ENCODE measurements at places on chromosomes 11 and 22.

GRCh38 chr11:78310500-78310909, 107.1 kb downstream of the GAB2 start:
- no peak for DNase-seq

GRCh38 chr22:48569476-48570233, 1258.0 kb downstream of the BRD1 start:
- no peak for DNase-seq

DNA sequence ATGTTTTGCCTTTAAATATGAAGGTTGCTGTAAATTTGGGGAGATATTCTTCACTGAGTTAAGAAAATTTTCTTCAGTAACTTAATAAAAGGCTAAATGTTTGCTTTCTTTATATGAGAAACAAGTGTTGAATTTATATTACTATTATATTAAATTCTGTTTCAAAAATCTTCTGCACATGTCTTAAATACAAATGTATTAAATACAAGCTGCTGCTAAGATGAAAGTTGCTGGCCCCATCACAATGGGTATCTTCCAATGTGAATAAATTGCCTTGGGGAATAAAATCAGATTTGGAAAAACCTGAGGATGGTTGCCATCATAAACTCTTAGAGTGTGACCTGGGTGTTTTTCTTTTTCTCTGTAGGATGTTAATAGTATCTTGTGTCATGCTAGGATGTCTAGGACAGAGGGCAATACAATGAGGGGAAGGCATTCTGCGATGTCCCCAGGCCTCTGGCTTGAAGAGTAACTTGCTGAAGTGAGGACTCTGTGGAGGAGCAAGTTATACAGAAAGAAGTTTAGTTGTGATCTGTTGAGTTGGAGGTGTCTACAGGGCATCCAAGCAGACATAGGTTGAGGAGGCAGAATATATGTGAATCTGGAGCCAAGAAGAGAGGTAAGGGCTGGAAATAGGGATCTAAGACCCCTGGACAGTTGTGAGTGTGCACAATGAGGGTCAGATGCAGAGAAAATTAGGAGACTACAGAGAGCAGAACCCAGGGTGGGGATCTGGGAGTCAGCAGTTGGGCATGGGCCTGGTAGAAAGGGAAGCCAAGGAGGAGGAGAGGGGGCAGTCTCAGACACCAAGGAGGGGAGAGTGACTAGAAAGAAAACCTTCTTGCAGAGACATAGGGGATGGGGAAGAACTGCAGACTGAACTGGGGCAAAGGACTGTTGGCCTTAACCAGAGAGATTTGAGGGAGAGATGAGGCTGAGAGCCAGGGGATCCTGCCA, 4.8 kb downstream of the IGLL5 start:
- DNase-seq: no peak

DNA sequence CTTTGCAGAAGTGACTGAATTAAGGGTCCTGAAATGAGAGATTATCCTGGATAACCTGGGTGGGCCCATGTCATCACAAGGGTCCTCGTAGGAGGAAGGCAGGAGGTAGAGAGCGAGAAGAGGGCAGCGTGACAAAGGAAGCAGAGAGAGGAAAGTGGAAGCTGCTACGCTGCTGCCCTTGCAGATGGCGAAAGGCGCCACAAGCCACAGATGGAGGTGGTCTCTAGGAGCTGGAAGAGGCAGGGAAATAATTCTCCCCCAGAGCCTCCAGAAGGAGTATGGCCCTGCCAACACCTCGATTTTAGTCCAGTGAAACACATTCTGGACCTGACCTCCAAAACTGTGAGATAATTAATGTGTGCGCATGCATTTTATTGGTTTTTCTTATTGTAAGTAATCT, 13.4 kb downstream of the TMEM184B start:
- no peak for DNase-seq

Data from KBM-7 (cell line).